ENCODE measurements at places on chromosomes 7 and 10.
A peak's percentile ranks its signal among the peaks of the same experiment; 100 is the strongest.

- DNase-seq: no peak
Observed at GRCh38 chr10:89303161-89303560, 1.3 kb downstream of the IFIT2 start.

GRCh38 chr7:1240517-1241257 lies 8.0 kb downstream of the UNCX start:
- DNase-seq: no peak

GRCh38 chr10:76082232-76082631 lies 650.8 kb downstream of the LRMDA start:
- no peak for DNase-seq

DNA sequence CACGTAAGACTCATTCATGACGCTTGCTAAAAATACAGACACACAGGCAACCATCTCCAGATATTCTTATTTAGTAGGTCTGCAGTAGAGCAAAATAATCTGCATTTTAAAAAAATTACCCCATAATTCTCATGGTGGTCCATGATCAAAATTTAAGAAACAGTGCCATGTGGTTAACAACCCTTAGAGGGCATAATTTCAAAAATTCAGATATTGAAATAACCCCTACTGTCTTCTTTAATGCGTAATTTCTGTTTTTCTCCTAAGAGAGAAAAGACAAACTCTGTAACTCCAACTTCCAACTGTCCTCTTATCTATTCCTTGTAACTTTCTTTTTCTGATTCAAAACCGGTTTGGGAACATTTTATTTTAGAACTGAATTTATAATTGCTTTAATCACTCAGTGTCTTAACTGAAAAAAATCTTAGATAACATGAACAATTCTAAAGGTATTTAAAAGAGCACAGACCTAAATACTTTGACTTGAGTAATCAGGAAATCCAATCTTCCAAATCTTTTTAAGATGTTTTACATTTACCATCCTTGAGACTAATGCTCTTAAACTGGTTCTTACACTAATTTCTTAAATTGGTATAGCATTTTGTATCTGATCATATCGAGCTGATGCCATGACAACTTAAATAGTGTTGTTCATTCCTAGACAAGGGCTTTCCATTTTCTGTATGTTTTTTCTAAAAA lies 148.0 kb downstream of the GALNT11 start:
- no peak for DNase-seq

DNA sequence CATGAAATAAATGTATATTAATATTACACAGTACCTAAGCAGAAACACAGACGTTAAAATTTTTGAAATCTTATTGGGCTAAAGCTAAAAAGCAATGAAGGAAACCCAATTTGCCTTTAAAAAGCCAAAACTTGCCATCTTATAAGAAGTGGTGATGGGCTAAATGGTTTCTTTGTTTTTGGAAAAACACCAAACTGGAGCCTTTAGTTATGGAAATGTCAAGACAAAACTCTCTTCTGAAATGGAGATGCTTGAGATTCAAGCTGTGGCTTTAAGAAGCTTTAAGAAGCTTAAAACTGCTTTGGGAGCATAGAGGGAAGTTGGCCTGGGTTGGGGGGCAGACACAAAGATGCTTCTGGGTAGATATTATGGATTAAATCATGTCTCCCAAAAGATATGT lies 277.0 kb downstream of the GFRA1 start:
- DNase-seq: no peak

DNA sequence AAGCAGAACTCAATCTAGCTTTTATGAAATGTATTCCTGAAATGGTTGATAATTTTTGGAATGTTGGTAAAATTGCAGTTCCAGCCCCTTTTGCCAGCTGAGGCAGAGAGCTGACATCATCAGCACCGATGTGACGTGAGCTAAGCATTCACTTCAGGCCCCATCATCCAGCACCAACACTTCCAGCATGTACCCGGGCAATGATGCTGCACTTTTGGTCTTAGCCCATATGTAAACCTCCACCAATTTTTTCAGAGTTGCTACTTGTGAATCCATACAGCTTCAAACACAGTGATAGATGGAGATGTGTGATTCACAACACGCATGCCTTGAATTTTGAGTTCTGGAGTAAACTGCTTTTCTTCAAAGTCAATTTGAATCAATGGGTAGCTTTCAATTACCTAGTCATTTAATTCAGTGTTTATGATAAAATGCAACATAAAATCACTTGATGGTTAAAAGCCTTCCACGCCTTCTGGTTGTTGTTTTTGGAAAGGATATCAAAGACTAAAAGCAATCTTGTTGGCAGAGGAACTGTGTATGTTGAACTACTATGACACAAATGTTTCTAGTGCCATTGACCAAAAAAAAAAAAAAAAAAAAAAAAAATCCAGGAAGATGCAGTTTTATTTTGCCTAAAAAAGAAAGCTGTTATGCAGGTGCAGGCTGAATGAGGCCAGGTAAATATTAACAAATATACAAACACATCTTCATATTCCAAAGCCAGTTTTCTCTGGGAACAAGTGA lies 73.9 kb downstream of the NRP1 start:
- DNase-seq: no peak

DNA sequence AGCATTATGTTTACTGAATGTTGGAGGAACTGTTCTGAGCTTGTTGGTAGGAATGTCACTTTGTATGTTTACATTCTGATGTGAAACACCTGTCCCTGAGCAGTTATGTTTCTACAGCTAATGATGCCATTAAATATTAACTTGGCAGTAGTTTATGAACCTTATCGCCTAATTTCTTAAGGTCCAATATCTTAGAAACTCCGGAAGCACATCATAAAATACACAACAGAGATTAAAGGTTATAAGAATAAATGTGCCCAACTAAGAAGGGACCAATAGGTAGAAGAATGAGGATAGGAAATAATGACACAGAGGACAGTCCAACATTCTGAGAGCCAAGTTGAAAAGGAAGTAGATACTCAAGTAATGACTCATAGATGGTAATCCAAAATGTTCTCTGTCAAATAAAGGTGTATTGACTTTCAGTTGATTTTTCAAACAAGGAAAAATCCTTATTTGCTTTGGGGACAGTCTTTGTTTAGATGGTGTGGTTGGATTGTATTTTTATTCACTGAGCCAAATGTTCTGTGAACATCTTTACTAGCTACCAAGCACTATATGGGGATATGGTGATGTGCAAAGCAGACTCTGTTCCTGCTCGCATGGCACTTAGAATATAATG lies 31.9 kb downstream of the LCOR start:
- peak; percentile 47 for DNase-seq

GRCh38 chr7:132162556-132163144 lies 413.6 kb downstream of the PLXNA4 start:
- DNase-seq: no peak

- no peak for DNase-seq
Observed at GRCh38 chr10:93579089-93579488, 12.6 kb downstream of the FFAR4 start.

DNA sequence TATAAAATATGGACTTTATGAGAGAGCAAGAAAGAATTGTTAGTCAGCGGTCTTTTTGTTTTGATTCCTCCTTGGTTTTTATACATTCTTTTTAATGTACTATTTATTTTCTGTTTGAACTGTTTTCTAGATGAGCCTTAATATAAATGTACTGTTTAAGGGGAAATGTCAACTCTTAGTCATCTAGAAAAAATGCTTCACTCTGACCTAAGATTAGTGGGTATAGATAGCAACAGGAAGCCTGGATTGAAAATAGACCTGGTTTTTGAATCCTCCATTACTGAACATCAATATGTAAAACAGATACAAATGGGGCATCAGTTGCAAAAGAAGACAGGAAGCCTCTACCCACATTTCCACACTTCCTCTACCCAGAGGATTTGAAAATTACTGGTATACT lies 87.8 kb downstream of the CHRM2 start:
- no peak for DNase-seq

- DNase-seq: no peak
Observed at GRCh38 chr7:85033263-85033662, 153.6 kb downstream of the SEMA3D start.

DNA sequence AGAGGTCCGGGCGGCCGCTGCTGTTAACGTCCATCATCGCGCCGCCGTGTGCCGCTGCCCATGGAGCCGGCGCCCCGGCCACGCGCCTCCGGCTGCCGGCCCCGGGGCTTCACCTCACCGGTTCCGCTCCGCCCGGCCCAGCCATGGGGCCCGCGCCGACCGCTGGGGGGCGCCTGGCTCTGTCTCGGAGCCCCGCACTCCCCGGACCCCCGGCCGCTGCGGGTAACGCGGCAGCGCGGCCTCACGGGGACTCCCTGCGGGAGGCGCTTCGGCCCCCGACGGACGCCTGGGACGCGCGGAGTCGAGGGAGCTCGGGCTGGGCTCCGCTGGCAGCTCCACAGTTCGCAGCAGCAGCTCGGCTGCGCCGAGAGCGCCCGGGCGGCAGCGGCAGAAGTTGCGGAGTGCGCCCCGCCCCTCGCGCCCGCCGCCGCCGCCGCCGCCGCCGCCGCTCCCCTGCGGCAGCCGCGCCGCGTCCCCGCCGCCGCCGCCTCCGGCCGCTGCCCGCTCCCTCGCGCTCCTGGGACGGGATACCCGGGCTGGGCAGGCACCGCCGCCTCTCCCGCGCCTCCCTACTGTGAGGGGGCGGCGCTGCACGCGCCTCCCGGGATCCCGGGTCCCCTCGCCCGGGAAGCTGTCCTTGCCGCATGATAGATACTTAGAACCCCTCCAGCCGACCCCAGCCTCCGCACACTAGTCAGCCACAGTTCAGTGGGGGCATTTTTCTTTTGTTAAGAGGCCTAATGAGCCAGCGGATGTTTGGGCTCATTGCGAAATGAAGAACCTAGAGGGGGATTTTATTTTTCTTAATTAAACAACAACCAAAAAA lies at the start of gene HTR7:
Gene HTR7, minus strand, starts transcription at position 405 of the 826 bp plus-strand sequence. Its CDS starts 368 bp downstream, at position 37.
- peak; percentile 46 for DNase-seq

GRCh38 chr7:98354052-98354451 lies 46.8 kb downstream of the BAIAP2L1 start:
- no peak for DNase-seq

- DNase-seq: no peak
Observed at GRCh38 chr7:29723599-29723998, 82.7 kb upstream of the WIPF3 start.

DNA sequence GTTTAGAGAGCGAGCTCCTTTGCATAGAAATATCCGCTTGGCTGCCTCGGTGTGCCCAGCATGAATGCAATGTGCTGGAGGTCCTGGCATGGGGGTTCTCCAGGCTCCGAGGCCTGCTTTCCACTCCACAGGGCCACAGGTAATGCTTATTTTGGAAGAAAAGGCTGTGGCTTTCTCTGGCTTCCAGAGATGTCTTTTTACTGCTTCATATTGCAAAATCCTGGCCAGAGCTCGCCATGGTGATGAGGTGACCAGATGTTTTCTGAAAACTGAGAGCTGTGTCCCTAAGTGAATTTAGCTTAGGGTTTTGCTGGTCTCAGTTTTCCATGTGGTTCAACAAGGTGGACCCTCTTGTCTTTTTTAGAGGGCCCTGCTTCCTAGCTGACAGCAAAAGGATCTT lies 65.2 kb downstream of the BMPER start:
- DNase-seq: no peak

DNA sequence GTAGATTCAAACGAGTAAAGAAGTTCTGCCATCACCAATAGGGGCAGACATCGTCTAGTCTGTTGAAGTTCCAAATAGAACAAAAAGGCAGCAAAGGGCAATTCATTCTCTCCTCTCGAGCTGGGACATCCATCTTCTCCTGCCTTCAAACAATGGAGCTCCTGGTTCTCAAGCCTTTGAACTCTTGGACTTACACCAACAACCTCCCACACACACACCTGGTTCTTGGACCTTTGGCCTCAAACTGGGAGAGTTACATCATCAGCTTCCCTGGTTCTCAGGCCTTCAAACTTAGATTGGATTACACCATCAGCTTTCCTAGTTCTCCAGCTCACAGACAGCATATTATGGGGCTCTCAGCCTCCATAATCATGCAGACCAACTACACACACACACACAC lies 9.8 kb upstream of the GIMAP5 start:
- DNase-seq: no peak

DNA sequence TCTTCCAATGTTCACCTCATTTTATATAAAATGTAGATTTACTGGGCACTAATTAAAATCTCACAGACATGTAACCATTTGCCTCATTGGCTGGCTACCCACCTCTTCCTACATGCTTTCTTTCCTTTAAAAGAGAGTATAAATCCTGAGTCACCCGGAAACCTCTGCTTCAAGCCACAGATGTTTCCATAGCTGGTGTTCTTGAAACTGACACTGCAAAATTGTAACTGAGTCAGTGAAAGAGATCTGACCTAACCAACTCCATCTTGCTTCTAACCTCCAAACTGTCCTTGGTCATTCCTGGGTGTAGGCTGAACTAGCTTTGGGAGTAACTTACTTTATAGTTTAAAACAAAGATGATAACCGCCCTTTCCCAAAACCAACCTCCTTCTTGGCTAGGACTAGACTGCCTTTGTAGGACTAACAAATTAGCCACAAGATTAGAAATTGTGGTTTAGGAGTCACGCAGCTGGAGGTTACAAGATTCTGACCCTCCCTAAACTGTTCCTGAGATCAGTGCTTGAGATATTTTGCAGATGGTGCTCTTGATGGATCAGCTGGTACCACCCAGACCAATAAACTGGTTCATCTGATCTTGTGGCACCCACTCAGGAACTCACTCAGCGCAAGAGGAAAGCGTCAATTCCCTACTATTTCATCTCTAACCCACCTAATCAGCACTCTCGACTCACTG lies 33.5 kb downstream of the SVOPL start:
- DNase-seq: peak; percentile 39

DNA sequence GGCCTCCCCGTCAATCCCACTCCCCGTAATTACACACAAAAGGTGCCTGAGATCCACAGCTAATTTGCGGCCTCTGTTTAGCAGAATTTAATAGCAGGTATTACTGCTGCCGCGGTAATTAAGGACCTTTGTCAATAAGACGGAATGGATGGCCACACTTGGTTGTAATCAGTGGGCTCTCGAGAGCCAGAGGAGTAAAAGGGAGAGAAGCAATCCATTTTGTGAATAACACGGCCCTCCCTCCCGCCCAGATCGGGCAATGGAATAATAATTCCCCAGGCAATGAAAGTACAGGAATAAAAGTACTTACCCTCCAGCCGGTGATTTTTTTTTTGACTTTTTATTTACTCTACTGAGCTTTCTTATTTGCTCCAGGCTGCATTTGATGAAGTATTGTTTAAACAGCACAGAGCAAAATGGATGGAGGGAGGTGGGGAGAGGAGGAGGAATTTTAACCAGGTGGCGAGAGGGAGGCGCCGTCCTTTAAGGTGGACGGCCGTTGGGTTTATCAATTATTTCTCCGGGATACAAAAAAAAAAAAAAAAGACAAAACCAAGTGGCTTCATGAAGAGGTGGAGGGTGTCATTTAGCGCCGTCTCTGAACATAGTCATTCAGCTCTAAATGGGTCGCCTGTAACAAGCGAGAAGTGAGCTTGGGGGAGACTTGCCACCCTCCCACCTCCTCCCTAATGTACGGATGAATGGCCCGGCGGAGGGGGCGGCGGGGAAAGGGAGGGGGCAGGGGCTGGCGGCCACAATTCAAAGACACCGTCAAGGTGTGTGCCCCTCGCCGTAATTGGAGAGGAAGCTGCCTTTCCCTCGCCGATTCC lies 120.3 kb downstream of the BUB3 start:
- DNase-seq: no peak

DNA sequence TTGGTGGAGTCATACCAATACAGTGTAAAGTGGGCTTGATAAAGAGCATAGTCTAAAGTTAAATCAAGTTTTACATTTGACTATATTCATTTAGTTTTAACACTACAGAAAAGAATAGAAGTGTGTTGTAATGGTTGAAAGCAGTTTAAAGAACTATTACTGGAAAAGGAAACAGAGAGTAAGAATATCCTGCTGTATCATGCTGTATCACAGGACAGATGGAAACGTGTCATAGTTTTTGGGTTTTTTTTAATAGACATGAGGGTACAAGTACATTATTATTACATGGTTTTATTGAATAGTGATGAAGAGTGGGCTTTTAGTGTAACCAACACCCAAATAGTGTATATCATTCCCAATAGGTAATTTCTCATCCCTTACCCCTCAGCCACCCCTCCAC lies 944.3 kb downstream of the LRMDA start:
- DNase-seq: no peak
